ENCODE measurements at places on chromosomes 4 and X.
A peak's percentile ranks its signal among the peaks of the same experiment; 100 is the strongest.

- DNase-seq = no peak
Observed at GRCh38 chr4:2363056-2363721, 55.3 kb downstream of the ZFYVE28 start.

DNA sequence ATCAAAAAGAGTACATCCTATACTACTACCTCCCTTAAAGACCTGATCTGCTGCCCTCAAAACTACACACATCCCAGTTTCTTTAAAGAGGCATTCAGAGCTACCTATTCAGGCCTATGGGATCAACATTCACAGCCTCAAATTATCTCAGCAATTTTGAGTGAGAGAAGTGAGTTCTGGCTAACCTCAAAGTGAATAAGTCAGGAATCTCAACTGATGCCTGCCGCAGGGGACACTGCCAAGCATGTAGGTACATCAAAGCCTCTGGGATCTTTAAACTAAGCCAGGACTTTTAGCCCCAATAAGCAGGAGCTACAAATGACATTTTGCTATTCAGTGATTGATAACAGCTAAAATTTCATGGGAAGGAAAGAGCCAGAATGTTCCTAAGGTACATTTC is 11.6 kb downstream of the GRPR start:
- DNase-seq = no peak

DNA sequence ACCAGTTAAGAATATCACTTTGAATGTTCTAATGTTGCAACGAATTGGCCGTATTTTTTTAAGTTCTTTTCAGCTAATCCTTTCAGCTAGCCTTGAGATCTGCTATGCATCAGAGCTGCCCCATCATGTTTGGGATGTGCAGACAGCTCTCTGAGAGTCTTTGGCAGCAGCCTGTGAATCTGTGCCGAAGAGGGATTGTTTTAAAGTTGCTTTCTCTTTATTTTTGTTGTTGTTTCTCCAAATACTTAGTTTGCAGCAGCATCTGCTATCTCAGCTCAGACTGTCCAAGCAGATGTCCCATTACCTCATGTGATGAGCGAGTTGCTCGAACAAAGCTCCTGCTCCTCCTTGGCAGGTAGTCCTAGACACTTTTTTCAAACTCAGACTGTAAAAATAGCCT is 1002.5 kb upstream of the INTU start:
- no peak for DNase-seq

GRCh38 chrX:3295731-3296130 is 50.7 kb downstream of the MXRA5 start:
- DNase-seq = peak; percentile 30

DNA sequence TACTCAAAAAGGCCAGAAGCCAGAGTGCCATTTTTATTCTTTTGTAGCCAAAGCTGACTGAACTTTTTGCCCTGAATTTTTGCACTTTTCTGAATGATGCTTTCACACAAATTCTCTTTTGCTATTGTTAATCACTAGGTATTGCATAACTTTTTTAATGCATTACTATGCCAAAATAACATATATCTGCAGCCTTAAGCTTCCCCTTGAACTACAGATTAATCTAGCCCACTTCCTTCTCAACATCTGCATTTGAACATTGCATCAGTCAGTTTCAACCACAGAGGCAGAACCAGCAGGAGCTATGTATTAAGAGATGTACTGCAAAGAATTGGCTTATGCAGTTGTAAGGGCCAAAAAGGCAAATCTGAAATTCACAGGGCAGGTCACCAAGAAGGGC is 197.6 kb upstream of the GYPA start:
- DNase-seq = peak; percentile 25

GRCh38 chr4:100042711-100043110 is 92.6 kb upstream of the H2AZ1 start:
- no peak for DNase-seq

GRCh38 chr4:128830906-128831503 is 21.5 kb downstream of the JADE1 start:
- DNase-seq = no peak

- DNase-seq = peak; percentile 74
Observed at GRCh38 chr4:163495900-163496299, 1.4 kb downstream of the TMA16 start.

DNA sequence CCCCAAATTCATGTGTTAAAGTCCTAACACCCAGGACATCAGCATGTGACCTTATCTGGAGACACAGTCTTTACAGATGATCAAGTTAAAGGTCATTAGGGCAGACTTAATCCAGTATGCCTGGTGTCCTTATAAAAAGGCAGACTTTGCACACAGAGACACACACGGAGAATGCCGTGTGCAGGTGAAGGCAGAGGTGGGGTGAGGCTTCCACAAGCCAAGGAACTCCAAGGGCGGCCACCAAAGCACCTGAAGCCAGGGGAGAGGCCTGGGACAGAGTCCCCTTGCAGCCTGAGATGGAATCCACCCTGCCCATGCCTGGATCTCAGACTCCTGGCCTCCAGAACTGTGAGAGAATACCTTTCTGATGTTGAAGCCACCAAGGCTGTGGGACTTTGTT is 26.1 kb upstream of the SORCS2 start:
- no peak for DNase-seq
